ENCODE measurements at places on chromosomes 12 and 14. TPM values are rescaled to one million over a fixed set of nuclear protein-coding genes. Genes with fewer than 3 reads are reported as not detected.
A peak's percentile ranks its signal among the peaks of the same experiment; 100 is the strongest.

GRIN2B gene
- total RNA-seq = not detected

MYO1H gene
- not detected for total RNA-seq

NR4A1 gene
- 2.9 TPM for total RNA-seq

NANOG gene
- total RNA-seq = not detected

KIF21A gene
- total RNA-seq = 53.8 TPM

AHSA1 gene
- total RNA-seq = 77.7 TPM

REP15 gene
- total RNA-seq = 0.86 TPM

DDN gene
- 0.28 TPM for total RNA-seq

MYF5 gene
- total RNA-seq = not detected

SLC6A13 gene
- total RNA-seq = 0.72 TPM

B4GALNT1 gene
- total RNA-seq = 0.40 TPM

LRRK2 gene
- 4.5 TPM for total RNA-seq

LRP1-AS gene
- total RNA-seq = not detected

RTL1 gene
- total RNA-seq = not detected

DENR gene
- total RNA-seq = 104 TPM

HELB gene
- 2.6 TPM for total RNA-seq

KRT78 gene
- not detected for total RNA-seq

GLT8D2 gene
- total RNA-seq = 2.0 TPM

PCNX1 gene
- total RNA-seq = 55.6 TPM

- no peak for DNase-seq
Measured at GRCh38 chr12:128055567-128055966, 211.4 kb upstream of the TMEM132C start.

- DNase-seq = peak; percentile 80
Measured at GRCh38 chr14:91177073-91178034, 63.5 kb downstream of the DGLUCY start.

- DNase-seq = peak; percentile 89
Measured at GRCh38 chr14:60723907-60724618, at the start of gene SIX4. TSS of gene SIX4 (minus strand) at chr14:60724351. CDS start at chr14:60724074, 277 bp downstream.

GRCh38 chr14:59739794-59740193 lies 130.8 kb downstream of the RTN1 start:
- DNase-seq = peak; percentile 47

DNA sequence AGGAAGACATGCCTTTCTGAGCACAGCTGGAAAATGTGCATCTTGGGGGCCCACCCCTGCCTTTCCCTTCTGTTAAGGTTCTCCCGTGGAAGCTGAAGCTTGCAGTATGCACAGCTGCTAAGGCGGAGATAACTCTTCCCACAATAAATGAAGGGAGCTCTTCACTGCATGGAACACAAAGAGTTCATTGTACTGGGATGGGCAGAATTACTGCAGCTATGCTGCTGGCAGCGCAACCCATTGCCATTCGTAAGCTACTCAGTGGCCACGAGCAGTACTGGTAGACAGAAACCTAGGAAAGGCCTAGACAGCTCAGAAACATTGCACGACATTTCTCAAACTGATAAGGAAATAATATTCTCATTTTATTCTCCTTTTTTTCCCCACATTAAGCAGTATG lies 310.2 kb downstream of the MDGA2 start:
- no peak for DNase-seq

DNA sequence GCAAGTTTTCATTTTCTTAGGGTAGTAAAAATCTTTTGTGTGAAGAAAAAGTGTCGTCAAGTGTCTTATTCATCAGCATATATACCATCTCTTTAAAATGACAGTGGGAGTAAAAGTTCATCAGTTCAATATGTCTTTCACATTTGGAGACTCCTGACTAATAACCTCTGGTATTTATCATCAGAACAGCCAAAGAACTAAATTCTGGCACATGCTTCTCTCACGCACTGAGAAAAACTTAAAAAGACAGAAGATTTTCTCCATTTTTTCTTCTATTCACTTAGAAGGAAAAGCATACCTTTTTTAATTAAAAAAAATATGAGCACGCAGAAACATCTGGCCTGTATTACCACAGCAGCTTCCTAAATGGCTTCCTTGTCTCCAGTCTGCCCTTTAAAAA lies 265.7 kb downstream of the AKAP6 start:
- DNase-seq = peak; percentile 17

GRCh38 chr12:96196781-96197180 lies 2.6 kb downstream of the ELK3 start:
- peak; percentile 70 for DNase-seq

GRCh38 chr14:65927931-65928356 lies 515.4 kb downstream of the FUT8 start:
- DNase-seq = no peak

- DNase-seq = no peak
Measured at GRCh38 chr12:131599190-131600159, 111.4 kb upstream of the SFSWAP start.

GRCh38 chr14:48665077-48665784 lies 920.9 kb downstream of the RPS29 start:
- no peak for DNase-seq

GRCh38 chr12:32505067-32505945 lies 105.9 kb downstream of the FGD4 start:
- DNase-seq = no peak

- DNase-seq = peak; percentile 66
Measured at GRCh38 chr12:110733089-110733715, 9.5 kb downstream of the PPP1CC start.

DNA sequence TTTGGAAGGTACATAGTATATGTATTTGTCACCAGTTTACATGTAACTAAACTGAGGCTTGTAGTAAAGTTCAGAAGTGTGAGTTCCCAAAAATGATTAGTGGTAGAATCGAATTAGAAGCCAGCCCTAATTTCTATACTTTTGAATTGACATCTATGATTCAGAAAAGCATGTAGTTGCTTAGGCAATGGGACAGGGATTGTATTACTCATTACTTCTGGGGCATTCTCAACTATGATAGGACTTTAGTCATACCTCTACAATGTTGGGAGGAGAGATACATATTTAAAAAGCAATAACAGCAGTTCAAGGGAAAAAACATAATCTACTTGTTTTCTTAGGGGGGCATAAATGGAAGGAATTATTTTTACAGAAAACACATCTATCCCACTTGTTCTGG lies 277.9 kb upstream of the E2F7 start:
- peak; percentile 44 for DNase-seq

DNA sequence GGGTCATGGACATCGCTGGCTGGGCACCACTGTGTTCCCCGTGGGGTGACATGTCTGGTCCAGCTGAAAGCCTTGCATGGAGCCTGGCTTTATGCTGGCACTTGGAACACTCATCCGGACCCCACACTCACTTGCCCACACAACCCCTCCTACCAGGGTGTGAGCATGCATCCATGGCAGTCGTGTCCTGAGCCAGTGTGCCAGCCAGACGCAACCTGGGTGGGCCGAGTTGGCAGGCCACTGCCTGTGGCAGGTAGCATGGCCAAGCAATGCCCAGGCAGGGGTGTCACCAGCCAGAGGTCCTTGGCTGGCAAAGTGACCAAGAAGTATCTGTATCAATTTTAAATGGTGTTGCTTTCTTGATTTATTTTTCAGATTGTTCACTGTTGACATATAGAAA lies 141.7 kb downstream of the CCDC59 start:
- no peak for DNase-seq

GRCh38 chr12:76270657-76271358 lies 77.4 kb downstream of the BBS10 start:
- peak; percentile 19 for DNase-seq

DNA sequence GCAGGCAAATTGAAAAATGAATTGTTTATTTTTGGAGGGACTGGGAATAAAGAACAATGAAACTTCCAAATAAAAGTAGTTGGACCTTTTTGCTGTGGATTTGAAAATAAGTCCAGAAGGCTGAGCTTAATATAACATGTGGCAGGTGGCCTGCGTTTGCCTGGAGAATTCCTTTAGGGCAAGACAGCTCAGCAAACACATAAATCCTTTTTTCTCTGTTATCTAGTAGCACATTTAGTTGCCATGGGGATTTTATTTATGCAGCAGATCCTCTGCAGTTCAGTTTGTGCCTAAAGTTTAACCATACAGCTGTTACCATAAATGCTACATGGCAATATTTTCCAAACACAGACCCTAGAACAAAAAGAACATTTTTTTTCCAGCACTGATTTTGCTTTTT lies 180.0 kb downstream of the NPAS3 start:
- no peak for DNase-seq

GRCh38 chr14:86596024-86596423 lies 1066.1 kb downstream of the FLRT2 start:
- no peak for DNase-seq

- no peak for DNase-seq
Measured at GRCh38 chr12:72272731-72273498, 745 bp downstream of the TRHDE start.

- peak; percentile 50 for DNase-seq
Measured at GRCh38 chr14:55707365-55707804, 127.4 kb downstream of the KTN1 start.

GRCh38 chr12:53738406-53739213 lies 11.4 kb upstream of the CALCOCO1 start:
- DNase-seq = no peak

GRCh38 chr14:23421594-23421993 lies 13.5 kb upstream of the MYH6 start:
- no peak for DNase-seq

DNA sequence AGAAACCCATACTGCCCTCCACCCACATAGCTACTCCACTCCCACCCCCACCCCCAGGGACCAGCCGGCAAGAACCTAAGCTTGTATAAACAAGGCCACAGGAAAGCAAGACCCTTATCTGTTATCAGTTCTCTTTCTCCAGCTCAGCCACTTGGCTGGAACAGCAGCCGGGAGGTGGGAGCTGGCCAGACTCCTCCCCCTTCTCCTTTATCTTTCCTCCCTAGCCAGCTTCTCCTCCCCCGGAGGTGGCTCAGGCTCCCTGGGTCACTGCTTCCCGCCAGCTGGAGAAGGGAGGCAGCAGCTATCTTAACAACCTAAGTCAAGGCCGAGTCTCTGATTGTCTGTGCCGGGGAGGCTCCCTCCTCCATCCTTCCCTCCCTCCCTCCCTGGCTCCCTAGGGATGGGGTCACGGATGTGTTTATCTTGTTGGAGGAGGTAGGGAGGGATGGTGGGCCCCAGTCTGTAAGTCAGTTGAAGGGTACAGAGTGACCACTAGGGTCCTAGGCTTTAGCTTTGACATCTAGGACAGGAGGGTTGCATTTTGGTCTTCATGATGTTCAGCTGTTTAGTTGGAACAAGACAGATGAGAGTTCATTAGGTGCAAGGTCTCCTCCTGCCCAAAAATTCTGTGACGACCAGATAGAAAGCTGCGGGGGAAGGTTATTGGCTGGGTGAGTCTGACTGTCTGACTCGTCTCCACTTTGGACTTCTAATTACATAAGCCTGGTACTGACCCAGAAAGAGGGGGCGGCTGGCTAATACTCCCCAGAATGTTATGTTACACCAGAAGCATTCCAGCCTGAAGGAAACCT lies 29.7 kb downstream of the ZFP36L1 start:
- DNase-seq = no peak

GRCh38 chr12:4450551-4451112 lies 5.0 kb upstream of the FGF6 start:
- no peak for DNase-seq

DNA sequence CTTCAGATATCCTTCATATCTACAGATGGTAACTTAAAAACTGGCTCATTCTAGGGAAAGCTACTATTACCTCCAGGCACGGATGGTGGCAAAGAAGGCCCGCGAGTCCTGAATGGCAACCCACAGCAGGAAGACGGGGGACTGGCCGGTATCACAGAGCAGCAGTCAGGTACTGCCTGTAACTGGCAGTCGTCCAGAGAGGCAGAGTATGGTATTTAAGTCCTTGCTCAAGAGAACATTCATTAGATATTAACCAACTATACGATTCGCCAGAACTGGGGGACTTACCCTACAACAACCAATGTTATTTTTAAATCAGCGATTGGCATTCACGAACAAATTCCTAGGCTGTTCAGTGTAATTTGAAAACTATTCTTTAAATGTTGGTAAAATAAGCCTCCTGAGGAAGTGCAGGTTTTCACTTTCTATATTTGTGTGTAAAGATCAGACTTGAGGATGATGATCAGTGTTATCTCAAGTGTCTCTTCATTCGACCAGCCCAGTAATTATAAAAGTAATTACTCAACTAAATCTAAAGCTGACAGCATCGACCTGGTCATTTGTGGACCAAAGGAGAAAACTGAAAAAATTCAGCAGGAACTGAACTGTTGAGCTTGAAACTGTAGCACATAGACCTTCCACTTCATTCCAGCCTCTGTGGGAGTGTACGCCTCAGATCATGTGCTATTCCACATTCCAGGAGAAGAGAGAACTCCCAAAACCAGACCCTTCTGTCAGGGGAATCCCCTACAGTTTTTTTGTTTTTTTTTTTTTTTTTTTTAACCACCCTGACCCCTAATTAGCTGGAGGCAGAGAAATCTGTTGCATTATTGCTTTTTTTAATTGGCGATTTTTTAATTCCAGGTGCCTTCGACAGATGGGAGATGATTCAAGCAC lies 75.6 kb downstream of the ESR2 start:
- DNase-seq = no peak
